Endothelial cell of coronary artery (primary cell): ENCODE measurements at places on chromosomes 4 and X. TPM values are rescaled to one million over a fixed set of nuclear protein-coding genes. Genes with fewer than 3 reads are reported as not detected.

PAGE5 gene
- total RNA-seq = not detected in 2 replicates

RNF150 gene
- total RNA-seq = 0.09 and 0.56 TPM in 2 replicates

MAOB gene
- total RNA-seq = under 0.01 TPM in 1 of 2 replicates, not detected in the other

GRIA2 gene
- under 0.01 TPM in 1 of 2 replicates, not detected in the other for total RNA-seq

HERC5 gene
- total RNA-seq = 0.28 and 0.63 TPM in 2 replicates

HDX gene
- total RNA-seq = 3.8 and 5.5 TPM in 2 replicates

C4orf51 gene
- not detected in 2 replicates for total RNA-seq

ENAM gene
- not detected in 2 replicates for total RNA-seq

TRIML2 gene
- not detected in 2 replicates for total RNA-seq

FRMD7 gene
- total RNA-seq = under 0.01 TPM in 1 of 2 replicates, not detected in the other

PAGE2 gene
- total RNA-seq = not detected in 2 replicates

NUP62CL gene
- total RNA-seq = not detected in 2 replicates
